ENCODE measurements at places on chromosomes 16 and 17.
A peak's percentile ranks its signal among the peaks of the same experiment; 100 is the strongest.

- no peak for DNase-seq
Measured at GRCh38 chr16:30351586-30352419, 3.3 kb downstream of the CD2BP2 start.

GRCh38 chr17:80782536-80783427 lies 208.9 kb upstream of the CHMP6 start:
- no peak for DNase-seq

DNA sequence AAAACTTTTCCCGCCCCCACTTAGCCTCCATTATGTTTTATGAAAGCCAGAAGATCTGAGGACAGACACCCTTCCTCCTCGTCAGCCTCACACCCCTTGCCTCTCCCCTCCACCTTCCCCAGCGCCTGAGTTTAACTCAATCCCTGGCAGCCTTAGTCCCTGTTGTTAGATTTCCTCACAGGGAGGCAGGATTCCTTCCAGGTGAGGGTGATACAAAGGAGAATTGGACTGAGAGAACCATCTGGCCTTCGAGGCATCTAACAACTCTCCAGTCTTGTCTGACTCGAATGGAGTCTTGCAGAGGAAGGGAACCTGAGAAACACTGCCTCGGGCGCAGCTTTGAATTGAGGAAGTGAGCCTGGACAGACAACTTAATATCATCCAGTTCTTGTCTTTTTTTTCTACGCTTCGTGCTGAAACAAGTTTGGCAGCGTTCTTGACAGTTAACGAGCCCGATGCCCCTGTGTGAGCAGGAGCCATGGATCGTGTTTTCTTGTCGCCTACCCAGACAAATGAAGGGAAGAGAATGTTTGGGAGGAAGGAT lies 1.3 kb upstream of the ZNF768 start:
- DNase-seq = no peak

DNA sequence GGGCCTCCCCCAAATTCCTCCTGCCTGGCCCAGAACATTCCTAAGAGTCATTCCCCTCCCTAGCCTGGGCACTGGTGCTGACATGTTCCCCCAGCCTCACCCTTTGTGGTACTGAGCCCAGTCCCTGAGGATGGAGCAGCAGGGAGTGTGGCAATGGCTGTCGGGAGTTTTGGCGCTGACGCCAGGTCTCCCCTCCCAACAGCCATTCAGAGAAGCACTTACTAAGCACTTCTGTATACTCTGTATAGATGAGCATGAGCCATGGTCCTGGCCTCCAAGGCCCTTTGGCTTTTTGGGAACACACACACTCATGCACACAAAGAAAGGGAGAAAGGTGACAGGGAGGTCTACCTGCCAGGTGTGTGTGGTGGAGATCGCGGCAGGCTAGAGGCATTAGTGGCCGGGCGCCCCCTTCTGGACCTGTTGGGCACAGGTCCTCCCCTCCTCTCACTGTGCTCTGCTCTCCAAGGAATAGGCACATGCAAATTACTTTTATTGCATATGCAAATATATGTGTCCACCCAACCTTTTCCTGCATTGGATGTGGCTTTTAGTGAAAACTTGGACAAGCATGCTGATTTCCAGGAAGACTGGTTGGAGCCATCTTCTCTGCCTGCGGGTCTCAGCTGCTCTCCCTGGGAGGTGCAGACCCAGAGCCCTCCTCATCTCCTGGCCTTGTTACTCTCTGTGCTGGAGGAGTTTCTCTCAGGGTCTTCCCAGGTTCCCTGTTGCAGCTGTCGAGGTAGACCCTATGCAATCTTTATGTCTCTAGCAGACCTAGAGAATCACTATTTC lies 17.4 kb upstream of the C17orf107 start:
- DNase-seq = peak; percentile 85

DNA sequence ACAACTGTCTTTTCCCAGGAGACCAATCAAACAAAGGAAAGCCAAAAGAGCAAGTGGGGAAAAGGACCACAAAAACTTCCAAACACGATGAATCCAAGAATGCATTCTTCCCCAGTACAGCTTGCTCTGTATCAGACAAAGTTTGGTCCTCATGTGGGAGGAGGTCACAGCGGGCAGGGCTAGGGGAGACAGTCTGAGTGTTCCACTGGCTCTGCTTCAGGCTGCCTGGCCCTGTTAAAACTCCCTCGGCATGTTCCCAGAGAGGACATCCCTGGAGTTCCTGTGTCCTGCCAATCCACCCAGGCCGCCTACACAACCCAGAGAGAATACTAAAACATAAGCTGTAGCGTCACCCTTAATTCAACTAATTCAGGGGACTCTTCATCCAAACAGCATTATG lies 415.1 kb upstream of the DYNLRB2 start:
- DNase-seq = no peak

DNA sequence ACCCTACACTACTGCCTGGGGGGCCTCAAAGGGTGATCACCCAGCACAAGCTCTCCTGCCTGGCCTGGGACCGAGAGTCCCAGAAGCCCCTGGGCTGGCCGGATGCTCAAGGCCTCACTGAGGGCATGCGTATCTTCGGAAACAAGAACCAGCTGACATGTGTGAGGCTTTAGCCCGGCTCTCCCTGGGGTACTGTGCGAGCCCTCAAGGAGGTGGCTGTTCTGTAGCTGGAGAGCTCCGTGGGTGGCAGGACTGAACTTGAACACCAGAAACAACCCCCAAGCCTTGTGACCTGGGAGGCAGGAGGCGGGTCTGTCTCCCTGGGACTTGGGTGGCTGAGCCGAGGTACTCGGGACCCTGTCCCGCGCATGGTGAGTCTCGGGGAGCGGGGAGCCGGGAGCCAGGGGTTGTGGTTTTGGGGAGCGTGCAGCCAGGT lies 7.0 kb downstream of the DPEP1 start:
- DNase-seq = no peak

DNA sequence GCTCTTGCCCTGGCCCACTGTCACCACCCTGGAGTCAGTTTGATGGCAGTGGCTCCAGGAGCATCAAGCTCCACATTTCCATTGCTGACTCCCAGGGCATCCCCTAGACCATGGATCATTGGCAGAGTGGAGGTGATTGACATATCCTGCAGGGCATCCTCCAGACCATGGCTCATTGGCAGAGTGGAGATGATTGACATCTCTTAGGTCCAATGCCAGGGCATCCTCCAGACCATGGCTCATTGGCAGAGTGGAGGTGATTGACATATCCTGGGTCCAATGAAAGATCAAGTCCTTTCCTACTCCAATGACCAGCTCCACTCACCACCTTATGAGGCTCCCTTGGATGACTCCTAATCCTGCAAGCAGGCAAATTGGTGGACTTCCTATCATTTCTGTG lies 174.3 kb upstream of the NLRP1 start:
- peak; percentile 57 for DNase-seq

- DNase-seq = no peak
Measured at GRCh38 chr17:4573669-4574068, 10.7 kb upstream of the SMTNL2 start.

DNA sequence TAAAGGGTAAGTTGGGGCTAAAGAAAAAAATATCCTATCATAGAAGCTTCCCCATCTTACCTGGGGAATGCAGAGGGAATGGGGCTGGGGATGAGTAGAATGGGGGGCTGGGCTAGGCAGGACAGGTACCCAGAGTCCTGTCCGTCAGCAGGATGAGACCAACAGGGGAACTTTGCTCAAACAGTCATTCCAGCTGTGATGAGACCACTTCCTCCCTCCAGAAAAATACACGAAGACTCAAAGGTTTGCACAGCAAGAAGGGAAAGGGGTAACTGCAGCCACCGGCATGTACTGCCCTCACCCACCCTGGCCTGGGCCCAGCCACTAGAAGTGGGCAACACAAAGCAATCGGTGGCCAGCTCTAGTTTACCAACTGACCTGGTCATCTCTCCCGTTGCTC lies 20.7 kb upstream of the SLC35B1 start:
- no peak for DNase-seq

GRCh38 chr17:38898291-38898679 lies 27.1 kb upstream of the LASP1NB start:
- DNase-seq = no peak

- no peak for DNase-seq
Measured at GRCh38 chr16:47374629-47375028, 86.2 kb downstream of the ITFG1 start.
